ENCODE measurements at places on chromosomes 5 and 9. TPM values are rescaled to one million over a fixed set of nuclear protein-coding genes. Genes with fewer than 3 reads are reported as not detected.

CYLC2 gene
- not detected for total RNA-seq

DNA sequence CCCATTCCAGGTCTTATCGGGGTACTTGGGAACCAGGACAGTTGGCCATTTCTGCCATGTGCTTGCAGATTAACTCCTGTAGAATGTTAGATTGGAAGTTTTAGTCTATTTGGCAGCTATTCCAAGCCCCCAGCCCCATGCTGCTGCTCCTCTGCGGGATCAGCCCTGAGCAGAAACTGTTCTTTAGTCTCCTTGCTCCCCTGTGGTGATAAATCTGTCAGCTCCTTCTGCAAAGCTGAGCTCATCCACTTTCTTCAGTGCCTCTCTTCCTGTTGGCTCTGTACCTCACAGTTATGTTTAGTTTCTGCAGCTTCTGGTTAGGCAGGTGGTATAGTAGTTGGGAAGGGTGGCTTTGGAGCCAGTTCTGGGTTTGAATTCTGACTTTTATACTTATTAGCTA lies 170.4 kb downstream of the GRIA1 start:
- DNase-seq, result no peak

DNA sequence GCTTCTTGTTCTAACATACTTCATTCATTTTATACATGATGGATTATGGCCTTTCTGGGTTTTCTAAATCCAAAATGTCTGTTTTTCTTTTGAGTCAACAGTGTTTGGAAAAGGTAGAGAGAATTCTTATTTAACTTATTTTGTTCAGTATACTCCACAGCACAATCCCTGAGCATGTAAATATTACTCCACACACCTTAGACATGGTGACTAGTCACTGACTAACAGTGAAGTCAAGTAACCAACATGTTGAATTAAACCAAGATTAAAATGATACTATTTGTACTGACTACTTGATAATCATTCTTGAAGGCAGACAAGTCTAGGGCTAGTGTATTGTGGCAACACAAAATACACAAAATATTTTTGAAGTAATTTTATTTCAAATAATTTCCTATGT lies 55.0 kb downstream of the HAPLN1 start:
- DNase-seq, result no peak

DNA sequence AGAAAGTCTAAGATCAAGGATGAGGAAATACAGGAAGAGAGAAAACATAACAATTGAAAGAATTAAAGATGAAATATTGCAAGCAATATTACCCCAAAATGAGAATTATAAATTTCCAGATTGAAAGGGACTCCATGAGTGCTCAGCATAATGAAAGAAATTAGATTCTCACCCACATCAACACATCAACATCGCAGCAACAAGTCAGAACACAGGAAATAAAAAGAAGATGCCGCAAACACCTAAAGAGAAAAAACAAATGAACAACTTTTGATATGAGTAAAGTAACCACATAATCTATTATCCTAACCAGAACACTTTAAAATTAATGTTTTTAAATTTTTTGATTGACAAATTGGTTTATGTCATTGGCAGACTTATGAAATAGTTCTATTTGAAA lies 318.3 kb upstream of the PTGER4 start:
- DNase-seq, result no peak

ST8SIA4 gene
- 3.2 TPM for total RNA-seq

DNA sequence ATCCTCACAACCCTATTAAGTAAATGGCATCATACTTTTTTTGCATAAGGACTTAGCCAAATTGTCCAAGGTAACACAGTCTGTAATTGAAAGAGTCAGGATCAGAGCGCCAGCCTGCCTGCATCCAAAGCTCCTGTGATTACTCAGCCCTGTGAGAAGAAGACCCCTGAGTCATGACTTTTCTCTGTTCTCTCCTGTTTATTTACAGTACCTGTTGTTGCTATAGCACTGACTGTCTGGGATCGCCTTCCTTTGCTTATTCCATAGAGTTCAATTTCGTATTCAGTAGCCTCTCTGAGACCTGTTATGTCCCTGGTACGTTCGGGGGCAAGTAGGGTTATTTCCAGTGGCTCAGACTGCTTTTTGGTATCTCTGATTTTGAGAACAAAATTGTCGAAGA lies 71.8 kb downstream of the TNC start:
- DNase-seq, result no peak

DNA sequence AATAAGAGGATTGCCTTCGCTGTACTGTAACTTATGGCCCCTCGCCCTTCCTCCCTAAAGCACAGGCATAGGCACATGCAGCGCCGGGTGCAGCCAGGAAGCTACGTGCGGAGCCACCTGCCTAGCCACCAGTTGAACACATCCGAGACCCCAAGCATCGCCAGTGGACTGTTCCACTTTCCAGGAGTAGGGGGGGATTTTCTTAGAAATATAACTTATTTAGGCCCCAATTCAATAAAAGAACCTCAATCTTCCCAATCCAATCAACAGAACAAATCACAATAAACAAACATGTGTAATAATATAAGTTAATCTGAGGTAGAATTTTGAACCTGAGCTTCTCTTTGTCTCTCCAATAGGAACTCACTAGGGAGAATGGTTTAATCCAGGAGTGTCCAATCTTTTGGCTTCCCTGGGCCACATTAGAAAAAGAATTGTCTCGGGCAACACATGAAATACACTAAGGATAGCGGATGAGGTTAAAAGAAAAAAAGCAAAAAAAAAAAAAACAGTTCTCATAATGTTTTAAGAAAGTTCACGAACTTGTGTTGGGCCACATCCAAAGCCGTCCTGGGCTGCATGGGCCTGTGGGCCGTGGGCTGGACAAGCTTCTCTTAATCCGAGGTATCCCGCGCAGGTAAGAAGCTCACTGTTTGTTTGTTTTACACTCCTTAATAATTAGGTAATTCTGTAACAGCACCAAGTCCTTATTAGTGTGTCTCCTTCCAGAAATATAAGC lies 22.0 kb upstream of the NIPBL start:
- no peak for DNase-seq

PCDHGB2 gene
- 8.8 TPM for total RNA-seq

DNA sequence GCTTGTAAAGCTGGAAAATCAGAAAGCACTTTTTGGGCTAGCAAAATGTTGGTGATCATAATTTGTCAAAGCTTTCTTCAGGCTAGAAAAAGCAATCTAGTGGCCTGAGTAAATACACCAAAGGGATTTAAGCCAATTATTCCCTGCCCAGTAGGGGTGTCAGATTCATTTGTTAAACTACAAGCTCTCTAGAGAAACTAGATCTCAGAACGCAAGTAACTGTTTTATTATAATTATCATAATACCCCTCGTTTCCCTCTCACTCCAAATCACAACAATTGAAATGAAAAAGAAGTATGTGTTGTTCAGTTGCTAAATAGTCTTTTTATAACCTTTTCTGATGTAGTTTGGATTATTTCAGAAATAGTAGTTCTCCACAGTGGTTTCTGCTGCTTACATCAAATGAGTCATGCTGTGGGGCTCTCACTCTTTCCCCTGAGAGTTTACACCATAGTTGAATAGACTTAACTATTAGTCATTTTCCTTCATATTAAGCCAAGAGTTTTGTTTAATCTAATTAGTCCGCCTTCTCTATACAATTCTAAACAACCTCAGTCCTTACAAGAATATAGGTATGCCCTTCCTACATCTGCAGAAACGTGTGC lies 918.6 kb upstream of the DMAC1 start:
- no peak for DNase-seq
